Activated T-helper 1 cell treated with anti-CD3 and anti-CD28 coated beads, Interleukin-12 subunit alpha, Interleukin-12 subunit beta, Interleukin-2, Interleukin-4 antibody, amounts not matched to agents 30 ng/mL and 10 ng/mL and 1 ng/mL, durations not matched to agents 14 hours and 24 hours and 36 hours (primary cell): ENCODE measurements at places on chromosomes 12 and 14. TPM values are rescaled to one million over a fixed set of nuclear protein-coding genes. Genes with fewer than 3 reads are reported as not detected.

The LTBR gene
- total RNA-seq, result 0.64 and 1.3 TPM in 2 replicates

DNA sequence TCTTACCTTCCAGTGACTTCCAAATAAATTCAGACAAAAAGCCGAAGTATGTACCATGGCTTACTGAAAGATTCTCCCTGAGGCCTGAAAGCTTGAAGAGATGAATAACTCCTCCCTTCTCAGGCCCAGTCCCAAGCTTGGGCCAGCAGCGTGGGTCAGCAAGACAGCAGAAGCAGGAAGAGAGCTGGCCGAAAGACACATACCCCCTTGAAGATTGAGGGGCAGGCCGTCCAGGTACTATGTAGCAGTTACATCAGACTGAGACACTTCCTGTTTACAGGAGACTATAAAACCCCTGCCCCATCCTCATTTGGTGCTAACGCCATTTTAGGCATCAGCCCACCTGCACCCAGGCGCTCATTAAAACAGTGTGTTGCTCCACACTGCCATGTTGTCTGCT lies 15.0 kb downstream of the NDUFA12 start:
- H3K36me3 ChIP-seq, result peaks cover 26% of the 10 kb centered on the region
- no peaks in the 10 kb centered on the region for H3K27me3 ChIP-seq
- H3K4me1 ChIP-seq, result peaks cover 50% of the 10 kb centered on the region
- no peak for DNase-seq
- no peak overlapping the region for H3K27ac ChIP-seq

DNA sequence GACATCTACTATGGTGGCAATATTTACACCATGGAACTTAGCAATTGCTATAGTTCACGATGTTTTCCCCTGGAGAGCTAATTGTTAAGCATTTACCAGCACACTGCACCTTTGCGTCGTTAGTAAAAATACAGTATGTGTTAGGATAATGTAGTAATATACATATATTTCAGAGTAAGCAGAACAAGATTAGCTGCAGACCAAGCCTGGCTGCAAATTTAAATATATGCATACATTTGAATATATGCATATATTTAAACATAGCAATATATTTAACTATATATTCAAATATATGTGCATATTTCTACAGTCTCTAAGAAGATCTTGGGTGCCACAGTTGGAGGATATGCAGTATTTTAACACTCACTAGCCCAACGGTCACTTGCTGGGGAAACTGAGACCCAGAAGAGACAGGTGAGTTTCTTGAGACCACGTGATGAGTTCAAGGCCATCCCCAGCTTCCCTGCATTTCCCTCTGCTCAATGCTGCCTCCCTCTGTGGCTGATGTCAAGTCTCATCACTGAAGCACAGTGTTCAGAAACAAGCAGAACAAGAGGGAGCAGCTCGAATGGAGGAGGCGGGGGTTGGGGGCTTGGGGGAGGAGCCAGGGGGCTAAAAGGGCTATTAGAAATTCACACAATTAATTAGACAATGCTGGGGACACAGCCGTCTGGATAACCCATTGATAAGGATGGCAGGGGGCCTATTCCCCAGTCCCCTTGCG lies 708.0 kb downstream of the MED13L start:
- H3K36me3 ChIP-seq, result no peaks in the 10 kb centered on the region
- no peak for DNase-seq
- H3K27me3 ChIP-seq, result no peaks in the 10 kb centered on the region
- no peaks in the 10 kb centered on the region for H3K4me1 ChIP-seq
- H3K27ac ChIP-seq, result no peak overlapping the region
- H3K4me3 ChIP-seq, result no peak overlapping the region

GRCh38 chr12:130202201-130202600 lies 39.9 kb downstream of the FZD10 start:
- no peak for DNase-seq
- no peaks in the 10 kb centered on the region for H3K36me3 ChIP-seq
- no peaks in the 10 kb centered on the region for H3K27me3 ChIP-seq
- no peak overlapping the region for H3K27ac ChIP-seq
- no peak overlapping the region for H3K4me3 ChIP-seq

DNA sequence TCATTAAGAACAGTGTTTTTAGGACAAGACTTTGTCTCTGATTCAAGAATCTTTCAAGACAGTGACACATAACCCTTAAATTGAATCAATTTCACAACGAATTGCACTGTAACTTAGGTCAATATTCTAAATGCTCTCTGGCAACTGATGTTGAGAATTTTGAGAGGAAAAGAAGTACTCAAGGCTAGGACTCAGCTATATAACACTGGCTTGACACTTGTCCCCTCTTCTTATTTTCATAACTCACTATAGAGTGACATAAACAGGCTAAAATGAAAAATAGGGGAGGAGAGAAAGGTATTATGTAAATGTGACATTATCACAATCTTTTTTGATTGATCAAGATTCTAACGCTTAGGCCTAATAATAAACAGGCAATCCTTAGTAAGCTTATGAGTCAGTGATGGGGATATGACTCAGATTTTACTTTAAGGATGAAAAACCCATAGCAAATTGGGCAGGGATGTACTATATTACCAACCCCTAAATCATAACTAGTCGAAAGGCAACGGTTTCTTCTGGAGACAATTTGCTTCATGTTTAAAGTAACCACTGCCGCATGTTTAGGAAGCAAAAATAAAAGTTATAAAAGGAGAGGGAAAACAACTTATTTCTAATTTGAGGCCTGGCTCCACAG lies 10.9 kb downstream of the BTG1 start:
- H3K4me3 ChIP-seq, result peak overlapping the region; percentile 71
- H3K27ac ChIP-seq, result peak overlapping the region; percentile 94
- H3K36me3 ChIP-seq, result peaks cover 40% of the 10 kb centered on the region
- DNase-seq, result no peak
- H3K27me3 ChIP-seq, result no peaks in the 10 kb centered on the region
- H3K4me1 ChIP-seq, result peaks cover 89% of the 10 kb centered on the region

DNA sequence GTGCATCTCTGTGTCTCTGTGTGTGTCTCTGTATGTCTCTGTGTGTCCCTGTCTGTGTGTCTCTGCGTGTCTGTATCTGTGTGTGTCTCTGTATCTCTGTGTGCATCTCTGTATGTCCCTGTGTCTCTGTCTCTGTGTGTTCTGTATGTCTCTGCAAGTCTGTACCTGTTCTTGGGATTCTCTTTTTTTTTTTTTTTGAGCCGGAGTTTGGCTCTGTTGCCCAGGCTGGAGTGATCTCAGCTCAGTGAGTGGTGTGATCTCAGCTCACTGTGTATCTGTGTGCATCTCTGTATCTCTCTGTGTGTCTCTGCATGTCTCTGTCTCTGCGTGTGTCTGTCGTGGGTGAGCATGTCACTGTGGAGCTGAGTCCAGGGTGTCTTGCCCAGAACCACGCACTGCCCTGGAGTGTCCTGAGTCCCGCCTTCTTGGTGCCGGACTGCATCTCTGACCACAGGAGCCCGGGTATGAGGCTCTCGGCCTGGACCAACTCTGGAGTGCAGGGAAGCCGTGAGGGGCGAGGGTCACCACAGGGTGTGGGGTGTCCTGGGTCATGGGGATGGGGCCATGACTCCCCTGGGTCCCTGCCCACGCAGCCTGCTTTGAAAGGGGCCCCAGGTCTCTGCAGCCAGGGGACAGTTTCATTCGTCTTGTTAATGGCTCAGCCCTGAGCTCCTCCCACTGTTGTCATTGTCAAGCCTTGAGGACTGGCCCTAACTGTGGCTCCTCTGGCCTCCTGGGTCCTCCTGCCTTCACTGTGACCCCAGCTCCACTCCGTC lies 11.8 kb downstream of the MYL2 start:
- no peak overlapping the region for H3K27ac ChIP-seq
- no peaks in the 10 kb centered on the region for H3K36me3 ChIP-seq
- H3K27me3 ChIP-seq, result no peaks in the 10 kb centered on the region
- H3K4me3 ChIP-seq, result no peak overlapping the region
- H3K4me1 ChIP-seq, result no peaks in the 10 kb centered on the region

GRCh38 chr14:58055497-58056010 lies 96.5 kb downstream of the ARMH4 start:
- no peaks in the 10 kb centered on the region for H3K36me3 ChIP-seq
- no peaks in the 10 kb centered on the region for H3K4me1 ChIP-seq
- no peak for DNase-seq
- H3K27ac ChIP-seq, result no peak overlapping the region

DNA sequence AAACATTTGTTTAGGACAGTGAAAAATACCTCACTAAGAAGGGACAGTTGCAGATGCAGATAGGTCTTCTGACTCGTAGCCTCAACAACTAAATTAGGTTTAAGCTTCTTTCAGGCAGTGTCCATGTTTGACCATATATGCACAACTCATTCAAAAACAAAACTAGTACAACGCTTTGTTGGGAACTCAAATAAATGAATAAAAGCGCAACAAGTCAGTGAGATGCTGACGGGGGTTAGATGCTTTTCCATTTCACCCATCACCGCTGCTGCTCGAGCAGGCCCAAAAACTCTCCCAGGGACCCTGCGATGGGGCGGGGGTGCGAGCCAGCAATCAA lies 633 bp downstream of the RPAP3 start:
- peak overlapping the region; percentile 91 for H3K27ac ChIP-seq
- DNase-seq, result no peak
- peak overlapping the region; percentile 97 for H3K4me3 ChIP-seq
- H3K36me3 ChIP-seq, result peaks cover 18% of the 10 kb centered on the region
- H3K4me1 ChIP-seq, result peaks cover 58% of the 10 kb centered on the region

GRCh38 chr12:5384015-5384414 lies 47.9 kb upstream of the NTF3 start:
- H3K27me3 ChIP-seq, result peaks cover 1% of the 10 kb centered on the region
- no peak overlapping the region for H3K27ac ChIP-seq
- H3K4me3 ChIP-seq, result no peak overlapping the region
- no peaks in the 10 kb centered on the region for H3K36me3 ChIP-seq
- H3K4me1 ChIP-seq, result no peaks in the 10 kb centered on the region

DNA sequence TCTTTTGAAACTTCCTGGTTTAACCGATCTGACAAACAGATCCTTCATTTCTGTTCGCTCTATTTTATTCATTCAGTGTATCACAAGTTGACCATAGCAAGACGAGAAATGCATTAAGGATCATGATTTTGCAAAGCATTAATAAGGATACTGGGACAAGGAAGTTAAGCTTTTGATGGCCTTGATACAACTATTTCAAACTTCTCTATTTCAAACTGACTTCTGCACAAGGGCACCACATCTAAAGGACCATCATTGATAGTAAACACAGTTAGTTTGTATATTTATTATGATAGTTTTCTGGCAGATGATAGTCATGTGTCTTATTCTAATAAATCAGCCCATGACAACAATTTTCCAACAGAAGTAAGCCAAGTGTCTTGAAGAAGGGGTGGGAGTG lies 25.8 kb upstream of the PLXNC1 start:
- no peaks in the 10 kb centered on the region for H3K27me3 ChIP-seq
- H3K4me1 ChIP-seq, result peaks cover 53% of the 10 kb centered on the region
- no peak for DNase-seq
- no peak overlapping the region for H3K4me3 ChIP-seq
- no peaks in the 10 kb centered on the region for H3K36me3 ChIP-seq

GRCh38 chr12:27331291-27331926 lies 1.2 kb upstream of the BMAL2 start:
- peak overlapping the region; percentile 92 for H3K4me3 ChIP-seq
- H3K27me3 ChIP-seq, result no peaks in the 10 kb centered on the region
- DNase-seq, result peak; percentile 46

The PMCH gene
- total RNA-seq, result 3.1 and 4.3 TPM in 2 replicates

GRCh38 chr14:59107819-59108218 lies 80.6 kb upstream of the DAAM1 start:
- no peak for DNase-seq
- peaks cover 4% of the 10 kb centered on the region for H3K27me3 ChIP-seq
- no peaks in the 10 kb centered on the region for H3K36me3 ChIP-seq
- H3K4me1 ChIP-seq, result no peaks in the 10 kb centered on the region
- no peak overlapping the region for H3K27ac ChIP-seq

The GPX2 gene
- not detected in 2 replicates for total RNA-seq
